Articular chondrocyte of knee joint (primary cell): ENCODE measurements at places on chromosomes 12 and 14. TPM values are rescaled to one million over a fixed set of nuclear protein-coding genes. Genes with fewer than 3 reads are reported as not detected.

BICDL1 gene
- total RNA-seq: not detected in 2 replicates

FOXN4 gene
- not detected in 2 replicates for total RNA-seq

ESR2 gene
- 0.11 and 0.13 TPM in 2 replicates for total RNA-seq

ATN1 gene
- 9.7 and 12.5 TPM in 2 replicates for total RNA-seq

ENDOU gene
- 0.11 and 0.78 TPM in 2 replicates for total RNA-seq

GLIPR1 gene
- total RNA-seq: 255 and 301 TPM in 2 replicates

RAB21 gene
- 51.5 and 80.0 TPM in 2 replicates for total RNA-seq
